ENCODE measurements at places on chromosomes 12 and 14. TPM values are rescaled to one million over a fixed set of nuclear protein-coding genes. Genes with fewer than 3 reads are reported as not detected.

Gene RAD9B
- total RNA-seq: 3.1 TPM

DNA sequence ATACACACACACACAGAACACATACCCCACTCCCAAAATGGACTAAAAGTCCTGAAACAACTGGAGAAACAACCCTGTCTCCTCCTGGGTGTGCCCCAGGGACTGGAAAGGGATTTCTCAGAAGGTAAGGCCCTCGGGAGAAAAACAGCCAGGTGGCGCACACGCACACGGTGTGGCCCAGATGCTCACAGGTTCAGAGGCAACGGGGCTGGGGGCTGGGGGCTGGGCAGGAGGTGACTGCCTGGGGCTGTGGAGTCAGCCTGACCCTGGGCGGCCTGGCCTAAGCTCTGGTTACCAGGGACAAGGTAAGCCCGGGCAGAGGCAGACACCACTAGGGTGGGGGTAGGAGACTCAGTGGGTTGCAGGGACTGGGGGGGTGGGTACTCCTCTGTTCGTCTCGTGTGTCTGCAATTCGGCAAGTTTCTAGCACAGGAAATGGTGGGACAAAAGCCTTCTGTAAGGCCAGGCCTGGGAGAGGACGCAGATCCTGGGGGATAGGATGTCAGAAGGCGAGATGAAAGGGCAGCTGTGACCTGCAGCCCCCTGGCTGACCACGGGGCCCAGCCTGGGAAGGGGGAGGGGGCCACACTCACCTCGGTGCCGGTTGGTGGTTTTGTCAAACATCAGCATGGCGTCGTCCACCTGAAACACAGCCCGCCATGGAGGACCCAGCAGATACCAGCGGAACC lies 10.4 kb downstream of the MSI1 start:
- DNase-seq: no peak

- DNase-seq: peak; percentile 88
These were observed at the start of gene SMOC1 for GRCh38 chr14:69879175-69880043. SMOC1 (plus strand) TSS chr14:69879416; CDS start chr14:69879679, 263 bp downstream.

DNA sequence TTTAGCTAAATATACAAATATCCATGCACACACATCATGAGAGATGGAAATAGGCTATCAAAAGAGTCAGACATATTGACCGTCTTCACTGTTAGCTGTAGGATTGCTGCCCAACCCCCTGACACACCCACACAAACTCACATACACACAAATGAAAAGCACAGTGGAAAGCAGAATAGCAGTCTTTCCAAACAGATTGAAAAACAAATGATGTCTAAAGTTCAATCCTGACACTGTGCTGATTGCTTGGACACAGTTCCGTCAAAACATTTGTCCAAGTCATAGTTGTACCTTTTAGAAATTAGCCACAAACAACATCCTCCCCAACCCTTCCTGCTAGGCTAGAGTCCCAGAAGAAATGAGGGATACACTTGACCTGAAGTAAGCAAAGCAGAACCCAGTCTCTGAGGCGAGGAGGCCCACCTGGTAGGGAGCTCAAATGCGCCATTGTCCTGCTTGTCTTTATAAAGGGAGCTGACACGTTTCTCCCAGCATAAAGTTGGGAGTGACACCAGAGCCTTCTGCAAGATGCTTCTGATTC lies at the start of gene PRH2:
PRH2 (plus strand) TSS at position 491 of the 541 bp plus-strand sequence; CDS start at position 529, 38 bp downstream.
- DNase-seq: no peak

Gene CMTM5
- 0.44 TPM for total RNA-seq

DNA sequence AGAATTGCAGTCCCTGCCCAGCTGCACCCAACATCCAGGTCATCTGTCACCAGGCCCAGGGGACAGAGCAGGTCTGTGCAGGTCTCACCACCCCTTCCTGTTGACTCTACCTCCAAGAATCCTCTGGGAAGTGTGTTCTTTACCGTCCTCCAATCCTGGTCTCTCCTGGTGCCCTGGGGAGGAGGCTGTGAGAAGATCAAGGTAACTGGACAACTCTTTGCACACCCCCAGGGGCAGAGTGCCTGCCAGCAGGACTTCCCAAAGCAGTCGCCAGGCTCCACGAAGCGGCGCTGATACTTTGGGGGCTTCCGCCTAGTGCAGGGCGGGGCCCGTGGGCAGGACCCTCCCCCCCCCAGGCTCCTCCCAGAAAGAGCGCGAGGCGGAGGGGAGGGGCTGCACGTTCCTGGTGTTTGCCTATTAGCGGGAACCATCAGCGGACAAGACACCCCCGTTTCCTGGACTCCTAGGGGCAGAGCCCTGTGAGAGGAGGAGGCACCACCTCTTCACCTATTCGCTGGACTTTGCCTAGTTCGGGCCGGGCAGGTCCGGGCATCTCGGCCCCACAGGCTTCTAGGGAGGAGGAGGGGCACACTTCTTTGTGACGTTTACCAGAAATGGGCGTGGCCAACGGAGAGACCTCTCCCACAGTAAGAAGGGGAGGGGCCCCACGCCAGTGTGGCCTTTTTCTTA lies 918.0 kb downstream of the AACS start:
- peak; percentile 61 for DNase-seq

DNA sequence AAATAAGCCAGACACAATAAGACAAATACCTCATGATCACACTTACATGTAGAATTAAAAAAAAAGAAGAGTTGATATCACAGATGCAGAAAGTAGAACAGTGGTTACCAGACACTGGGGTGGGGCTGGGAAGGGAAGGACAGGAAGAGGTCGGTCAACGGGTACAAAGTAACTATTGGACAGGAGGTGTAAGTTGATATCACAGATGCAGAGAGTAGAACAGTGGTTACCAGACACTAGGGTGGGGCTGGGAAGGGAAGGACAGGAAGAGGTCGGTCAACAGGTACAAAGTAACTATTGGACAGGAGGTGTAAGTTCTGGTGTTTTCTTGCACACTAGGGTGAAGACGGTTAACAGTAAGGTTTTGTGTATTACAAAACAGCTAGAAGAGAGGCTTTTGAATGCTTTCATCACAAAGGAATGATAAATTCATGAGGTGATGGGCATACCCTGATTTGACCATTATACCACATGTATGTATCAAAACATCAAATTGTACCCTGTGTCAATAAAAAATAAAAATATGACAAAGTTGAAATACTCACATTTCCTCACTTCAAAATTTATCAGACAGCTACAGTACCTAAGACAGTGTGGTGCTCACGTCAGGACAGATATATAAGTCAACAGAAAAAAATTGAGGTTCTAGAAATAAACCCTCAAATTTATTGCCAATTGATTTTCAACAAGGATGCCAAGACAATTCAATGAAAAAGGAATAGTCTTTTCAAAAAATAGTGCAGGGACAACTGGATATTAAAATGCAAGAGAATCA lies 32.8 kb downstream of the GALC start:
- DNase-seq: no peak

GRCh38 chr12:4943067-4943937 lies 33.6 kb downstream of the KCNA1 start:
- no peak for DNase-seq

Gene VPS33A
- total RNA-seq: 10.7 TPM

- peak; percentile 31 for DNase-seq
These were observed 292.9 kb downstream of the BMP4 start for GRCh38 chr14:53663709-53664108.

Gene RD3L
- 14.9 TPM for total RNA-seq

DNA sequence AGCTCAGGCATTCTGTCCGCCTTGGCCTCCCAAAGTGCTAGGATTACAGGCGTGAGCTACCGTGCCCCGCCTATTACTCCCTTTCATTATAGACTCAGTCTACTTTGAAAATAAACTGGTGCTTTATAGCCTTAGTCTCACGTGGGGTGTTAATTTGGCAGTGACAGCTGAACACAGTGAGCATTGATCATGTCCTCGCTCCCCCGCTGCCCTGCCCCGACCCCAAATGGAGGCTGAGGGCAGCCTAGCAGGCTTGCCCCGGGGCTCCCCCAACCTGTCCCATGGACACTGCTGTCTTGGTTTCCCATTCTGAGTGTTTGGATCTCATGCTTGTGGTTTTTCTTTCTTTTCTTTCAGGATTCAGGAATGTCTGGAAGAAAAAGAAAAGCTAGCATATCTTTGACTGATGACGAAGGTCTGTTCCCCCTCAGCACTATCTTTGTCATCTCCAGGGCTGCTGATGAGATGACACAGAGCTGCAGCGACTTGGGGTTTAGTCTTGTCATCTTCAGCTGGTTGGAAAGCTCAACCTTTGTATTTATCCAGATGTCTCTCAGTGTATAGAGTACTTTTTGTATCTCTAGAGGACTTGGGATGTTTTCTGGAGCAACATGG lies 42.2 kb downstream of the EP400 start:
- no peak for DNase-seq

GRCh38 chr12:4056910-4057845 lies 184.0 kb upstream of the PARP11 start:
- no peak for DNase-seq

Gene COX8C
- total RNA-seq: not detected

- peak; percentile 93 for DNase-seq
These were observed 93.3 kb downstream of the NINJ2 start for GRCh38 chr12:569803-570434.

- peak; percentile 43 for DNase-seq
These were observed 806.8 kb downstream of the AACS start for GRCh38 chr12:125871811-125872594.

GRCh38 chr12:68349921-68350606 lies 17.9 kb upstream of the MDM1 start:
- no peak for DNase-seq

DNA sequence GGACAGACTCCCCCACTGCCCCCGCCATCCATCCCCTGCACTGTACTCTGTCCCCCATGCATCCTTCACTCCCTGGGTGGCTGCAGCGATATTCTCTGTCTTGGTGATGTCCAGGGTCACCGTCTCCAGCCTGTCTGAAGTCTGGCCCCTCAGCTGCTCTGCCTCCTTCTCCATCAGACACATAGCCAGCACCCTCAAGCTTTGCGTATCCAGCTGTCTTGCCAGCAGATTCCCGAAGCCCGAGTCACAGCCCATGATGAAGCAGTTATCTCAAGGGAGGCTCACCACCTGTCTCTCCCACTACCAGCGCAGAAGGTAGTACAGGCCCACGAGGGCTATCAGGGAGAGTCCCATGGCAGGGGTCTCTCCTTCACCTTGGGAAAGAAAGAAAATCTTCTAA lies 77.8 kb downstream of the HSD17B6 start:
- DNase-seq: peak; percentile 29

- no peak for DNase-seq
These were observed 22.2 kb downstream of the TMEM117 start for GRCh38 chr12:43858096-43858495.

GRCh38 chr12:115998119-115998633 lies 279.3 kb downstream of the MED13L start:
- no peak for DNase-seq

DNA sequence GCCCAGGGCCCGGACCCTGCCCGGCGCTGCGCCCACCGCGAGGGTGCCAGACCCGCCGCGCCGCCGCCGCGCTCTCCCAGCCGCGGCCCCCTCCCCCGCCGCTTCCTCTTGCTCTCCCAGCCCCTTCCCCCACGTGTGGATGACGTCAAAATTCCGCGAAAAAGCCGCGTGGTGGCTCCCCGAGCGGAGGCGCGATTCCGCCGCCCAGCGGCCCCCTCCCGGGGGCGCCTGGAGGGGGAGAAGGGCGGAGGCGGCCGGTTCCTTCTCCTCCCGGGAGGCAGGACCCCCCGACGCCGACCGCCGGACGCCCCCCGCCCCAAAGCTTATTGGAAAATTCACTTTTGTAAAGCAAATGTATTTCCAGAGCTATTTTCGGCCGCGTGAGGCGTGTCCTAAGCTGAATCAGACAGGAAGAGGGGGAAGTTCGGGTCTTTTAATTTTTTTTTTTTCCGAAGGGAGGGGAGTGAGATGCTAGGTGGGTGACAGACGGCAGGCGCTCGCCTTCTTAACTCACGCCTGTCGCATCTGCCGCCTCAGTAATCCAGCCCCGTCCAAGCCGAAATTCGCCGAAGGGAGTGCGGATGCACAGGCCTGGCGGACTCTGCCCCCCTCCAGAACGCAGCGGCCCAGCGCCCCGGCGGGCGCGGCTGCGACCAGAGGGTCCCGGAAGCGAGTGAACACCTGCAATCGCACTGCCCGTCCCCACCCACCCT lies 4.1 kb upstream of the CCND2 start:
- DNase-seq: peak; percentile 90

- DNase-seq: no peak
These were observed 81.2 kb downstream of the SCAF11 start for GRCh38 chr12:45909041-45909713.

DNA sequence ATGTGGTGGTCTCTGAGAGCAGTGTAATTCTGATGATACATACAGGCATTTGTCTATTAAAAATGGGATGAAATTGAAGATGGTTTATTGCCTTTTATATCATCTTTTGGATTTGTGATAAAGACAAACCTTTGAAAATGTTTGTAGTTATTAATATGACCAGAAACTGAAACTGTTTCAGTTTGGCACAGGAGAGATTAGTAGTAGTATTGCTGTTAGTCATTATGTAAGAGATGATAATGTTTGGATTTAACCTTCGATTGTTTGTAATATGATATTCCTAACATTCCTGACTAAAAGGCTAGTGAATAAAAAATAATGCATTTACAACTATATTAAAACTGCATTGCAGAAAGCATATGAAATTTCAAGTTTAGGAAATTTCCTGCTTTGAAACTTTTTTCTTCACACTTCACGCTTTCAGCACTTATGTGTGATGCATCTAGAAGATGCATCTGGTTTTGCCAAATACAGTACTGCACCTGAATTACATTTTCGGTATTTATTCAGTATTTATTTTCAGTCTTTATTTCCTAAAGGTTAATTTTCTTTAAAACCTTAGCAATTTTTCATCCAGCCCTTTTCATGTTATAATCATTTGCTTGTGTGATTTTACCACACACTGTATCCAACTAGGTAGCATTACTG lies 25.5 kb downstream of the ADIPOR2 start:
- DNase-seq: no peak

DNA sequence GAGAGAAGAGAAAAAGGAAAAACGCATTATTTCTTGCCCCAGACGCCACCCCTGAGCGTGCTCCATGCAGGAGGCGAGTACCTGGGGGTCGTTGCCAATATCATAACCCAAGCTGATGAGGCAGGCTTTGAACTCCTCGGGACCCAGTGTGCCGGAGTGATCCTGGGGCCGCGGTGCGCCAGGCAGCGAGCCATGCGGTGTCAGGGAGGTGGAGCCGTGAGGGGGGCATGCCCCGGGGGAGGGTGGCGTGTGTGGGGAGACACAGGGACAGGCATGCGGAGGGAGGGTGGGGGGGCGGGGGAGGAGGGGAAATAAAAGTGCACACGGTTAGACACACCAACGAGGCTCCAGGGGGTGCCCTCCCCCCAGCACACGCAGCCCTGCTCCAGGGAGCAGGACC lies 86.0 kb upstream of the ZFP36L1 start:
- no peak for DNase-seq

DNA sequence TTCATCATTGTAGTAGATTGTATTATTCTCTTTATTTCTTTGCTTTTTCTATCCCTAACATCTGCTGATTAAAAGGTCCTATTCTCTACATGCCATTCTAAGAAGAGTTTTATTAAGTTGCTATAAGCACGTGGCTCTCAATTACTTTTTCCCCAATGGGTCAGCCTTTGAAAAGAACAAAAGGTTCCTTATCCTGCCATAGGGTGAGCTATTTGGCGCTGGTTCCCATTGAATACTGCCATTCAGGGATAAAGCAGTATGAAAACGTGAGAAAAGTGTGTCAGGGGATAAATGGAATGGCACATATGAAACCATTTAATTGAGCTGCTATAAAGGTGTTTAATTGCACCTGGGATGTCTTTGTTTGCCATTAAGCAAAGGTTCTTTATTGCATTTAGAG lies 80.9 kb downstream of the SYNE2 start:
- DNase-seq: no peak

Gene GNB3
- total RNA-seq: 5.8 TPM
